Activated T-helper 9 cell treated with anti-CD3 and anti-CD28 coated beads, Interleukin-2, amount 50 U/mL, for 16 hours (primary cell): ENCODE measurements at places on chromosomes 7 and 10.

GRCh38 chr7:123622660-123623386, 21.2 kb downstream of the ASB15 start:
- DNase-seq, result no peak

DNA sequence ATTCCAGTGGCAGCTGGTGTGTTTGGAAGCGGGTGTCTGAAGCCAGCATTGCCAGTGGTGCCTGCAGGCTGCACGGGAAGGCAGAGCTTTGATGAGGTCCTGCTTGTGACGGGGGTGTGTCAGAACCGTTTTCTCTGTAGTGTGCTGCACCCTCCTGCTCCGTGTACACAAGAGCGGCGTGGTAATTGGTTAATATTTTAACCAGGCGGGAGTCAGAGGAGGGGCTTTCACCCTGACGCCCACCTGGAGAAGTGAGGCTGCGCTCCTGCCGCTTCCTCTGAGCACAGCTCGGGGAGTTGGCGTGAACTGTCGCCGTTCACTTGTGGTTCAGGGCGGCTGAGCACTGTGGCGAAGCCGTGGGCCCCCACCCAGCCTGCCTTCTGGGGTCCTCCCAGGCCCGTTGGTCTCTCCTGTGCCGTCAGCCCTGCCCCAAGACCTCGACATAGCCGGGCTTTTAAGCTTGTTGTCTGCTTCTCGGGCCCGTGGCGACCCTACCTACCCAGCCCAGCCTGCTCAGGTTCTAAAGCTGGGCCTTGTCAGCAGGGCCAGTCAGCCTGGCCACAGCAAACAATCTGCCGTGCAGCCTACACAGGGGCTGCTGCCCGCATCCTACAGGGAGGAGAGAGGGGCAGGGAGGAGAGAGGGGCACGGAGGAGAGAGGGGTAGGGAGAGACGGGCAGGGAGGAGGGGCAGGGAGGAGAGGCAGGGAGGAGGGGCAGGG, 11.6 kb downstream of the NKX6-2 start:
- no peak for DNase-seq

- no peak for DNase-seq
Measured at GRCh38 chr10:113427811-113428558, 124.9 kb upstream of the HABP2 start.

GRCh38 chr10:98269435-98269912, 1.5 kb upstream of the LOXL4 start:
- no peak for DNase-seq

GRCh38 chr7:9498303-9498702, 1064.9 kb downstream of the NXPH1 start:
- DNase-seq, result no peak

GRCh38 chr10:5975641-5976473, 1.5 kb downstream of the IL15RA start:
- DNase-seq, result peak; percentile 52

DNA sequence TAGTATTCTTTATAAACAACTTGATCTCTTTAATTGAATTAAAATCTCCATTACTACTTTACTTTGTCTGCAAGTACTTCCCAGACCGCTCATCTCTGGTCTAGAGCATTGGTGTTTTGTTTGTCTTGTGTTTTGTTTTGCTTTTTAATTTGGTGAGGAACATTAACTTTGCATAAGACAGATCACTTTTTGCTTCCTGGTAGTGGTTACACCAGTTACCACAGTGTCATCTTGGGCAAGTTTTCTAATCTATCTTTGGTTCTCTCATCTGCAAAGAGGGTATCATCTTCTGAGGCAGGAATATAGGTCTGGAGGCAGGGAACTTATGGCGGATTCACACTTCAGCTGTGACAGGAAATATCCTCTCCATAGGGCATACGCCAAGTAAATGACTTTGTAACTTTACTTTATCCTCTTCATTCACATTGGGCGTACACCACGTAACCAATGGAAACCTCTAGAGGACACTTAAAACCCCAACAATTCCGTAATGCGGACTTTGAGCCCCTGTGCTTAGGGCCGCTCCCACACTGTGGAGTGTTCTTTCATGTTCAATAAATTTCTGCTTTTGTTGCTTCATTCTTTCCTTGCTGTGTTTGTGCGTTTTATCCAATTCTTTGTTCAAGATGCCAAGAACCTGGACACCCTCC, 83.2 kb upstream of the JAZF1 start:
- no peak for DNase-seq

- no peak for DNase-seq
Measured at GRCh38 chr10:29174389-29174788, 114.5 kb upstream of the LYZL1 start.

DNA sequence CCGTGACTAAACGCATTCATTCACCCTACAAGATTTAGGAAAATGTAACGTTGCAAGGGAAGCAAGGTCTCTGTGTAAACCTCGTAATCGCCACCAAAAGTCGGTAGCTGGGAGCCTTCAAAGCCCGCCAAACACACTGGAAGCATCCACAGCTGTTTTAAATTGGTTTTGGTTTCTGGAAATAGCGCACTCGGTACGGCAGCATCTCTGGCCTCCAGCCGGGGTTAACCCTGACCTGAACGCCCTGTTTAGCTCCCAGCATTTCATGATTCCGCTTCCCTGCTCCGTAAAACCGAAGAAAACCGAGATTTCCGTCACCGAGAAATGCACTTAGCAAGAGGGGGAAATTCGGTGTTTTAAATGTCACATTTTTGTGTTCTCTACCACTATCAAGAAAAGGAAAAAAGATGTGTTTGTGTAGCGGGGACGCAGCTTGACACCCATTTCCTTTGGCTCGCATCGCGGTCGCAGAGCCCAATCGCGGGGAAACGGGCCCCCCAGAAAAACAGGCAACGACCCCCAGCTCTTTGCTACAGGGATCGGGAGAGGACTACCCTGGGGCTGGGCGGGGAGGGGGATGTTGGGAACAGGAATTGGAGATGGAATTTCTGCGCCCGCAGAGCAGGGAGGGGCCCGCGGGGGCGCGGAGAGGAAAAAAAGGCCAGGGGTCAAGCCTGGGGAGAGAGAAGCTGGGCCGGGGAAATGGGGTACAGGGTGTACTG, 646 bp downstream of the SGCE start:
- no peak for DNase-seq

GRCh38 chr7:90530263-90530662, 60.8 kb downstream of the PTTG1IP2 start:
- DNase-seq, result no peak

- no peak for DNase-seq
Measured at GRCh38 chr7:92758796-92759431, 77.5 kb downstream of the CDK6 start.

GRCh38 chr7:7884855-7885254, 83.7 kb upstream of the GLCCI1 start:
- no peak for DNase-seq

- no peak for DNase-seq
Measured at GRCh38 chr10:5556576-5556975, 31.8 kb downstream of the CALML3 start.

DNA sequence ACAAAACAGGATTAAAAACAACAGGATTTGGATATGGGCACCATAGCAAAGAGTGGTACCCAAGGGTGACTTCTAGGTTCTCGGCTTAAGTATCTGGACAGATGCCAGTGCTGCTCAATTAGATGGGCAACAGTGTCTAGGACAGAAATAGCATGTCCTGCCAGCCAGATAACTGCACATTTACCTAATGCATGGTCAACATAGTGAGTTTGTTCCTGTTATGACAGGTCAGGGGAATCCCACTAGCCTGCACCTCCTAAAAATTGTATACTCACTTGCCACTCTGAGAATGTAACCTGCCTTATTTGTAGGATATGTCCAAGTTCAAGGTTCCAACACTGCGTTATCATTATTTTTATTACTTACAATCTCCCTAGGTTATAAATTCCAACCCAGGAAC, 471.7 kb downstream of the GRM8 start:
- no peak for DNase-seq

GRCh38 chr10:21751341-21752310, 217.6 kb downstream of the MLLT10 start:
- no peak for DNase-seq

- DNase-seq, result no peak
Measured at GRCh38 chr10:17092216-17092944, 37.2 kb downstream of the CUBN start.

GRCh38 chr10:91493313-91493712, 83.2 kb downstream of the HECTD2 start:
- DNase-seq, result no peak

- DNase-seq, result no peak
Measured at GRCh38 chr10:20598590-20598989, 298.5 kb downstream of the NEBL start.

- no peak for DNase-seq
Measured at GRCh38 chr7:140501966-140502365, 22.7 kb upstream of the MKRN1 start.

GRCh38 chr7:128911423-128912031, 1.0 kb upstream of the KCP start:
- no peak for DNase-seq
